Muscle of leg (tissue), 16 donors: ENCODE measurements at places on chromosomes 2 and 18. TPM values are rescaled to one million over a fixed set of nuclear protein-coding genes. Genes with fewer than 3 reads are reported as not detected.

Gene APLF
- polyA plus RNA-seq = 1.4 TPM

DNA sequence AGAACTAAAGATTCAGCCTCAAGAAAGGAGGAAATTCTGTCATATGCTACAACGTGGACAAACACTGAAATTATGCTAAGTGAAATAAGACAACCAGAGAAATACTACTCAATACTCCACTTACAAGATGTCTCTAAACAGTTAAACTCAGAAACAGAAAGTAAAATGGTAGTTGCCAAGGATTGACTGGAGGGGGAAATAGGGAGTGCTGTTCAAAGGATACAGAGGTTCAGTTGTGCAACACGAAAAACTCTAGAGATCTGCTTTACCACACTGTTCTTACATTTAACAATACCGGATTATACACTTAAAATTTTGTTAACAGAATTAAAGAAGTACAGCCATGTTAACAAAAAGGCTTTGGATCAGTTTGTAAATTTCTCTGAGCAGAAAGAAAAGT lies 39.8 kb upstream of the C2orf15 start:
- no peaks in the 10 kb centered on the region for H3K27me3 ChIP-seq
- H3K4me3 ChIP-seq = no peak overlapping the region
- no peaks in the 10 kb centered on the region for H3K4me1 ChIP-seq
- H3K36me3 ChIP-seq = no peaks in the 10 kb centered on the region

Gene SLC9A4
- polyA plus RNA-seq = not detected

GRCh38 chr2:120398996-120399888 lies 53.3 kb downstream of the INHBB start:
- H3K27ac ChIP-seq = no peak overlapping the region
- H3K4me1 ChIP-seq = peaks cover 7% of the 10 kb centered on the region
- no peak overlapping the region for H3K4me3 ChIP-seq
- no peak for DNase-seq
- H3K27me3 ChIP-seq = peaks cover 28% of the 10 kb centered on the region
- no peaks in the 10 kb centered on the region for H3K36me3 ChIP-seq

Gene CCL20
- polyA plus RNA-seq = 3.0 TPM

- H3K27ac ChIP-seq = no peak overlapping the region
- no peak for DNase-seq
Measured at GRCh38 chr2:203719456-203720410, 13.3 kb downstream of the CD28 start.

DNA sequence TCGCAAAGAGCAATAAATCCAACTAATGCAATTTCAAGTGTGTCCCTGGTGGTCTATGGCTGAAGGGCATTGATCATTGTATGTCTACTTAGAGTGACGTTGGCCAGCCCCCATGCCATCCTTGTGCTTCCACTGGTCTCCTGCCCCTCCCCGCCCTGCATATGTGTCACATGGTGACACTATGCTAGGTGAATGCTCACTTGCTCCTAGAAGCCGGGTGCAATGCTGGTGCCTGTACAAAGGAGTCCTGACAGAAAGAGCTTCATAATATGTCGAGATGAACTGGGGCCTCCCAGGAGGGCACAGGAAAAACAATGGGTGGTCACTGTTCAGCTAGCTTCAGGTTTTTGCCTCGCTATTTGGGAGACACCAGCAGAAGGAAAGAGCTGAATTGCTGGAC lies 5.9 kb upstream of the TRABD2A start:
- peaks cover 18% of the 10 kb centered on the region for H3K27me3 ChIP-seq
- H3K4me1 ChIP-seq = peaks cover 12% of the 10 kb centered on the region
- no peak overlapping the region for H3K4me3 ChIP-seq
- no peaks in the 10 kb centered on the region for H3K36me3 ChIP-seq
- H3K27ac ChIP-seq = no peak overlapping the region

Gene ZNF519
- polyA plus RNA-seq = 6.4 TPM

- H3K4me1 ChIP-seq = no peaks in the 10 kb centered on the region
- no peaks in the 10 kb centered on the region for H3K36me3 ChIP-seq
- no peak overlapping the region for H3K27ac ChIP-seq
- no peaks in the 10 kb centered on the region for H3K27me3 ChIP-seq
- DNase-seq = no peak
- no peak overlapping the region for H3K4me3 ChIP-seq
Measured at GRCh38 chr2:117888897-117889296, 74.4 kb downstream of the DDX18 start.

DNA sequence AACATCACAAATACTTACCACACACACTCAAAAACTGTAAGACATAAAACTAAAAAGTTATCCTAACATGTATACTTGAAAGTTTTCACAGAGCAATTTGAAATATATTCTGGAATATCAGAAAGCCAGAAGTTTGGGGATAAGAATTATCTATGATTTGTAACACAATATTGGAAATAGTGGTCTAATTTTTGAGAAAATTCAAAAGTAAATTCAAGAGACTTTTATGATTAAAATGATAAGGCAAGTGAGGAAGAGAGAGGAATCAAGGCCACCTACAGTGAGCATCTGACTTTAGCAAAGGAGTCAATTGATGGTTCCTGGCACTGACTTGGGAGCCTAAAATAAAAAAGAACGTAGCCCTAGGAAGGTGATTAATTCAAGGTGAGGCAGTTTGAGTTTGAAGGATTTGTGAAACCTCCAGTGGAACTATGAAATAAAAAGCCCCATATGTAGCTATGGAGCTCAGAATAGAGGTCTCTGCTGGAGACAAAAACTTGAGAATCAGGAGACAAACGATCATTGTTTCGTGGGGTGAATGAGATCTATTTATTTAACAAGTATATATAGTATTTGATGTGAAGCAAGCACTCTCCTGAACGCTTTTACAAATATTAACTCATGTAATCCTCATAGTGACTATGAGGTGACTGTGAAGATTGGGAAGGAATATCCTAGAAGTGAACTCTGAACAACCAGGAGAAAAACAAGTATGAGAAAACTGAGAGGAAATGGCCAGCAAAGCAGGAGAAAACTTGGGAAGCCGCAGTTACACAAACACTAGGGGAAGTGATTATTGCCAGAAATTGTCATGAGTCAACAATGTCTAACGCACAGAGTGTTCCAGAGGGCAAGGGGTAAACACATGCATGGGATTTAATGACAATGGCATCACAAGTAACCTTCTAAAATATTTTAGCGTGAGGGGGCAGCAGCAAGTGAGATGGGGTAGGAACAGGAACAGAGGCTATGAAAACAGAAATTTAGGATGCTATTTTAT lies 12.8 kb downstream of the TFPI start:
- peaks cover 2% of the 10 kb centered on the region for H3K4me1 ChIP-seq
- H3K27me3 ChIP-seq = no peaks in the 10 kb centered on the region
- H3K4me3 ChIP-seq = no peak overlapping the region
- no peaks in the 10 kb centered on the region for H3K36me3 ChIP-seq

DNA sequence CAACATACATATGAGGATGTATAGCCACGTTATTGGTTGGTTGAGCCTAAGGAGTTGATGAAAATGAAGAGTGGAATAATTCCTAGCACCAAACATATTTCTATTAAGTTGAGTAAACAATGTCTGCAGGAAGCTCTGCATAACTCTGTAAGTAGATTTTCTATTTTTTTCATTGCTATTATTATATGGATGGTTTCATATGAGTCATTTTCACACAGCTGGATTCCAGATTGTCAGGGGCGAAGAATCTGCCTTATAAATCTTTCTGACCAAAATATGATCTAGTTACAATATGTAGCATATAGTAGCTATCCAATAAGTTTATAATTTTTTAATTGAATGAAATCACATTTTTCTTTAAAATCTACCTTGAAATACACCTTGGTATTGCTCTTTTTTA lies 468.0 kb upstream of the PKDCC start:
- no peaks in the 10 kb centered on the region for H3K4me1 ChIP-seq
- no peaks in the 10 kb centered on the region for H3K27me3 ChIP-seq
- no peak overlapping the region for H3K27ac ChIP-seq
- H3K4me3 ChIP-seq = no peak overlapping the region
- DNase-seq = peak; percentile 61
- H3K36me3 ChIP-seq = no peaks in the 10 kb centered on the region

Gene CNDP1
- polyA plus RNA-seq = 0.76 TPM

- no peak overlapping the region for H3K27ac ChIP-seq
- no peaks in the 10 kb centered on the region for H3K36me3 ChIP-seq
- H3K4me3 ChIP-seq = no peak overlapping the region
- no peaks in the 10 kb centered on the region for H3K27me3 ChIP-seq
Measured at GRCh38 chr2:41886145-41886664, 161.6 kb upstream of the PKDCC start.

DNA sequence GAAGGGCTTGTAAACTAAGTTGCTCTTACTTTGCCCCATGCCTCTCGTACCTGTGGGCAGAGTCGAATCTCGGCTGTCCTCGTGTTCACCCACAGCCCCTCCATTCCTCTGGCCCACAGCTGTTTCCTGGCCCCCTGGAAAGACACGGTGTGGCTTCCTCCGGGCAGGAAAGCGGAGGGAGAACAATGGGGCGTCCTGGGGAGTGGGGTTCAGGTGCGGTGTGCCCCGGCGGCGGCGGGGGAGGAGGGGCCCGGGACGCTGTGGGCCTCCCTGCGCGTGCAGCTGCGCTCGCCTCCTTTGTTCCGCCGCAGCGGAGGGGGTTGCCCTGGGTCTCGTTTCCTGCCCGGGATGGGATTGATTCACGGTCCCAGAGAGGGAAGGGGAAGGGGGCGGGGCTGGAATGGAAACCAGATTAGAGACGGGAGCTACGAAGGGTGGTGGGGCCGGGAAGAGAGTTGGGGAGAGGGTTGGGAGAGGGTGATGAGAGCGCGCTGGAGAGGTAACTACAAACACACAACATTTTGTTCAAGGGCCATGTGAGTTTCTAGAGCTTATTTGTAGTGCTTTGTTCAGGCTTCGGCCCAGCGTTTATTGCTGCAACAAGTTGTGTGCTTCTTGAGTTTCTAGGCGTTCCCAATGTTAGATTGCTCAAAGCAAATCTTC lies 796 bp downstream of the MYO1B start:
- H3K27ac ChIP-seq = peak overlapping the region; percentile 94
- no peaks in the 10 kb centered on the region for H3K36me3 ChIP-seq
- H3K4me3 ChIP-seq = peak overlapping the region; percentile 93
- H3K4me1 ChIP-seq = peaks cover 38% of the 10 kb centered on the region
- no peaks in the 10 kb centered on the region for H3K27me3 ChIP-seq
- DNase-seq = peak; percentile 85

- no peak overlapping the region for H3K27ac ChIP-seq
- no peak overlapping the region for H3K4me3 ChIP-seq
- no peaks in the 10 kb centered on the region for H3K27me3 ChIP-seq
- DNase-seq = no peak
- H3K4me1 ChIP-seq = no peaks in the 10 kb centered on the region
- H3K36me3 ChIP-seq = no peaks in the 10 kb centered on the region
Measured at GRCh38 chr2:223264541-223265193, 212.7 kb downstream of the KCNE4 start.

- no peaks in the 10 kb centered on the region for H3K4me1 ChIP-seq
- DNase-seq = no peak
- H3K4me3 ChIP-seq = no peak overlapping the region
- no peak overlapping the region for H3K27ac ChIP-seq
- no peaks in the 10 kb centered on the region for H3K36me3 ChIP-seq
- no peaks in the 10 kb centered on the region for H3K27me3 ChIP-seq
Measured at GRCh38 chr18:33212363-33212762, 228.2 kb downstream of the CCDC178 start.

- H3K27ac ChIP-seq = peak overlapping the region; percentile 49
- no peak overlapping the region for H3K4me3 ChIP-seq
- no peaks in the 10 kb centered on the region for H3K27me3 ChIP-seq
Measured at GRCh38 chr2:239263669-239264491, 136.9 kb downstream of the HDAC4 start.

GRCh38 chr18:78632111-78632541 lies 347.5 kb upstream of the SALL3 start:
- H3K27ac ChIP-seq = no peak overlapping the region
- H3K36me3 ChIP-seq = no peaks in the 10 kb centered on the region
- no peak overlapping the region for H3K4me3 ChIP-seq
- no peak for DNase-seq

- H3K4me1 ChIP-seq = peaks cover 20% of the 10 kb centered on the region
- no peak overlapping the region for H3K27ac ChIP-seq
- peaks cover 77% of the 10 kb centered on the region for H3K36me3 ChIP-seq
- no peaks in the 10 kb centered on the region for H3K27me3 ChIP-seq
- H3K4me3 ChIP-seq = no peak overlapping the region
Measured at GRCh38 chr2:219475697-219476651, 22.7 kb upstream of the GMPPA start.

Gene EMILIN1
- polyA plus RNA-seq = 67.9 TPM

DNA sequence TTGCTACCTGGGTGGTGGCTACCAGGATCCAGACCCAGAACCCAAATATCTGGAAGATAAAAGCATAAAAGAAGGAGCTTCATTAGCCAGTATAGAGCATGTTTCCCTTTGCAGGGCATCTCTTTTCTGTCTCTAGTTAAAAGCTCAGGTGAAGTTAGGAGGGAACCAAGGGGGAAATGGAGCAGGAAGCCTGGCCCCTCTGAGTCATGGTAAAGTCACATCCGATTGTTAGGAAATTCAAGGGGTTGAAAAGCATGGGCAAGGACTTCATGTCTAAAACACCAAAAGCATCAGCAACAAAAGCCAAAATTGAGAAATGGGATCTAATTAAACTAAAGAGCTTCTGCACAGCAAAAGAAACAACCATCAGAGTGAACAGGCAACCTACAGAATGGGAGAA lies 126.9 kb downstream of the RPIA start:
- H3K4me1 ChIP-seq = no peaks in the 10 kb centered on the region
- H3K27ac ChIP-seq = no peak overlapping the region
- no peaks in the 10 kb centered on the region for H3K27me3 ChIP-seq
- H3K4me3 ChIP-seq = no peak overlapping the region
